ENCODE measurements at places on chromosomes 3 and 15.

- no peak for DNase-seq
Observed at GRCh38 chr3:52314489-52314888, 1.6 kb upstream of the DNAH1 start.

GRCh38 chr3:6448011-6448410 lies 412.9 kb upstream of the GRM7 start:
- DNase-seq: no peak

DNA sequence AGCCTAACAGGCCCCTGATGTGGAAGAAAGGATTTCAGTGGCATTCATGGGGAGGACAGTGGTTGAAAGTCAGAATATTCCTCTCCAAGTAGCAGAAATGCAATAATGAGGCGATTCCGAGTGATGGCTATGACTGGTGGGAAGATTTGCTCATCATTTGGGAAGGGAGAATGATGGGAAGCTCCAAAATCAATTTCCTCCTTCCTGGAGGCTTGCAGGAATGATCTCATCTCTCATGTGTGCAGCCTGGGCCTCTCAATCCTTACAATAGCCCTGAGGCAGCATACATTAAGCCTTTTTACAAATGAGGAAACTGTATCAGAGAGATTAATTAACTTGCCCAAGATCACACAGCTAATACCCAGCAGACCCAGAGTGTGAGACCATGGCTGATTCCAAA lies 58.7 kb downstream of the BOC start:
- no peak for DNase-seq

DNA sequence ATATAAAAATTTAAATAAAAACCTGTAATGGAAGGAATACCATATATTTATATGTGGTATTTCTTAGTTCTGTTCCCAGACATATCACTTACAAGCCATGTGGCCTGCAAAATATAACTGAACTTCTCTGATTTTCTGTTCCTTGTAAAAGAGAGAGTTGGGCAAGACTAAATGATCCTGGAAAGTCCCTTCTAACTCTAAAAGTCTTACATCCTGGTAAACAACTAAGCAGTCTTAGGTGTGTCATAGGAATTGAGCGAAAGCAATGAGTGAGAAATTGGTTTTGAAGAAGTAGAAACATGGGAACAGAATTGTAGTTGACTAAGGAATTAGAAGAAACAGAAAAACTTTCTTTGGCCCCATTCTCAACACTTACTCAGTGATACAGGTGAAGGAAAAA lies 25.3 kb upstream of the IL20RB start:
- no peak for DNase-seq

DNA sequence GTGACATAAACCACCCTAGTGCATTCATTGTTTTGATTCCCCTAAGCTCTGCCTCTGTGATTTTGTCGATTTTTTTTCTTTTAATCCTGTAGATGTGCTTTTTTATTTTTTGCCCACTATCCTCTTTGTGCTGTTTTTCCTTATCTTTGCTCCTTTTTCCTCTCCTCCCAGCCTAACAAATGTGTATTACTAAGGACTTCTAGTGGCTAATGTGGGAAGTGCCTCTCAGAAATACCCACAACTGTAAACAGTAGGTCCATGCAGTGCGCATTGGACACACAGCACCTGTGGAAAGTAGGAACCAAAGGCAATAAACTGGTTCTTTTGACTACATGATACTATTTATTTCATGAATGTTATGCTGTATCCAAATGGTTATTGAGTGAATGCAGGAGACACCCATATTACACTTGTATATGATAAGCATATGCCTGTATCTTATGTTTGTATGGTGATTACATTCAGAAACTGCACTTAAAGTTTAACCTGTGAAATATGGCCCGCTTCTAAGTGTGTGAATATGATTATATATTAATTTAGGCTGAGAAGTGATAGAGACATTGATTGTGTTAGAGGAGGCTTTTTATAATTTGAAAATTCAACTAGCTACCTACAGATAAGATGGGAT lies 147.8 kb downstream of the PLCL2 start:
- no peak for DNase-seq

DNA sequence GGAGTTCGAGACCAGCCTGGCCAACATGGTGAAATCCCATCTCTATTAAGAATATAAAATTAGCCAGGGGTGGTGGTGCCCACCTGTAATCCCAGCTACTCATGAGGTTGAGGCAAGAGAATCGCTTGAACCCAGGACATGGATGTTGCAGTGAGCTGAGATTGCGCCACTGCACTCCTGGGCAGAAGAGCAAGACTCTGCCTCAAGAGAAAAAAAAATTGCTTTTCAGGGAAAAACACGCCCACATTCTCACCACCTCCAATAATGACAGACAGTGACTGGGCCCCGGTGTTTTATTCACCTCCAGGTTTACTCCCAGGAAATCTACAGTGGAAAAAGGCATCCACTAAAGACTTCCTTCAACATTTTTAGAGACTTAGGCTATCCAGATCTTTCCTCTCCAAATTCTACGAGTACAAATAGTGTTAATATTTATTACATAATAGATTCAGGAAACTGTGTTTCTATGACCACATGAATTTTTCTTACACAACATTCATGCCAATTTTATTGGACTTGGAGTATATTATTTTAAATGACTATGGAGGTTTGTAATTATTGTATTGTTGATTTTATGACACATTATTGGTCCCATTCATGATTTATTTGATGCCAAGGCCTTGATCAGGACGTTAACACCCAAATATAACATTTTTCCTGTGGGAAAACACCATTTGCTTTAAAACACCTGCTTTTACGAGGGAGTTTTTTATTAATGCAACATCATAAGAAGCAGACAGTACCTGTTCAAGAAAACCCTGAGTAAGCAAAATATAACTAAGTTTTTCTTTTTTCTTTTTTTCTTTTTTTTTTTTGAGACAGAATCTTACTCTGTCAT lies 26.6 kb downstream of the IGF2BP2 start:
- DNase-seq: no peak

DNA sequence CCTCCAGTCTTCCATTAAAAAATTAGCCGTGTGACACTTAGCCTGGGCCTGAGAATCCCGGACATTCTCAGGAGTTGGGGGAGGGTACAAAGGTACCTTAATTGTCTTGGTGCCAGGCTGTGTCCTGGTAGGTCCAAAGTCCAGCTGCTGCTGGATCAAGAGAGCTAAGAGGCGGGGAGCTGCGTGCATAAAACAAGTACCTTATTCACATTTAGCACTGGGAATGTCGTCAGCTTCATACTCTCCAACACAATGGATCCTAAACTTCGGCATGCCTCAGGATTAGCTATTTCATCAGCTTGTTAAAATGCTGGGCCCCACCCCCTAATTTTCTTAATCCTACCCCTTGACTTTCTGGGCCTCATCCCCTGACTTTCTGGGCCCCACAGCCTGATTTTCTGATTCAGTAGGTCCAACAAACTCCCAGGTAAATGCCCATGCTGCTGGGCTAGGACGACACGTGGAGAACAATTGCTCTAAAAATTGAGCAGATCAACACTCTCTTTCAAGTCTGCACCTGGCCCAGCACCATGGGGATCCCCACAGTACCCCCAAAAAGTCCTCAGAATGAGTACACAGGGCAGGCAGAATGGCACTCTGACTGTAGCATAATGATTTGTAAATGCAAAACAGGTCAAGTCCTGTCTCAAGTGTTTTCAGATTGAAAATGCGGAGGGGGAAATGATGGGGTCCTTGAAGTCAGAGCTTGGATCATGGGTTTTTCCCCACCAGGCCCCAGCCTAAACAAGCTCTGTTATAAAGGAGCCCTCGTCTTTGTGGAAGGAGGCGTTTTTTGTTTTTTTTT lies 5.6 kb upstream of the AEN start:
- DNase-seq: no peak

DNA sequence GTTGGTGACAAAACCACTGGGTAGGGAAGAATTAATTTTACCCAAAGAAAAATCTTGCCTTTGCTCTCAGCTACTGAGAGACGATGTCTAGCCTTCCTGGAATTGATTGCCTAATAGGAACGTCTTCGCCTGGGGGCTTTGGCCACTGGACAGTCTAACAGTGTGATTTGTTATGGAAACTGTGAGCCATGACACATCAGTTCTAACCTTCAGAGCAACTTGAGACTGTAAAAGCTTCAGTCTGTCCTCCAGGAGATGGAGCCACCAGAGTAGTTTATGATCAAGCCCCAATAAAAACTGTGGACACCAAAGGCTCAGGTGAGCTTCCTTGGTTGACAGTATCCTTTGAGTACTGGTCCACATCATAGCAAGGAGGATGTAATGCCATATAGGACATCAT lies 235.8 kb upstream of the TMCO5A start:
- DNase-seq: no peak

- DNase-seq: no peak
Observed at GRCh38 chr3:117926819-117927218, 1107.8 kb downstream of the IGSF11 start.

DNA sequence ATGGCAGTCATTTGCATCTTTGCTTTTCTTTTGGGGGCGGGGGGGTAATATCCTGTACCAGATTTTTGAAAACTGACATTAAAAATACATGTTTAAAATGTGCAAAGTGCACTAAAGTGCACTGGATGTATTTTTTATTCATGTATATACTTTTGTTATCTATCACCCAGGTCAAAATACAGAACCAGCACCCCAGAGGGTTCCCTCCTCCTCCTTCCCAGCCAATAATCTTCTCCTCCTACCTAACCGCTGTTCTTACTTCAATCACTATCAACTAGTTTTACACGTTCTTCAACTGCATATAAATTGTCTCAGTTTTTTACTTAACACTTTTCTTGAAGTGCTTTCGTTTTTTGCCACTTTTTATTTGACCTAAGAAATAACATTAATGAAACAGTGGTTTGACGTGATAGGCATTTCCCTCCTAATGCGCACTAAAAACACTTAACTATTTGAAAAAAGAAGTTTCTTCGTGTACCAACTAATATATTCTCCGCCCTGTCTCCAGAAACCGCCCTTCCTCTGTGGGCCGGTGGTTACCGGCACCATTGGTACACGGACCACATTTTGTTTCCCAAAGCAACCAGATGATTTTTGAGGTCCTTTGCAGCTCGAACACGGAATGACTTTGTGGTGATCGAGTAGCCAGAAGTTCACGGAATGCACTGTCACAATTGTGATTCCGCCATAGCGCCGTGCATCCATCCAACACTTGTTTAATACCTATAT lies 836 bp upstream of the AKAP13 start:
- DNase-seq: no peak

GRCh38 chr3:82129221-82129801 lies 367.9 kb upstream of the GBE1 start:
- DNase-seq: no peak

DNA sequence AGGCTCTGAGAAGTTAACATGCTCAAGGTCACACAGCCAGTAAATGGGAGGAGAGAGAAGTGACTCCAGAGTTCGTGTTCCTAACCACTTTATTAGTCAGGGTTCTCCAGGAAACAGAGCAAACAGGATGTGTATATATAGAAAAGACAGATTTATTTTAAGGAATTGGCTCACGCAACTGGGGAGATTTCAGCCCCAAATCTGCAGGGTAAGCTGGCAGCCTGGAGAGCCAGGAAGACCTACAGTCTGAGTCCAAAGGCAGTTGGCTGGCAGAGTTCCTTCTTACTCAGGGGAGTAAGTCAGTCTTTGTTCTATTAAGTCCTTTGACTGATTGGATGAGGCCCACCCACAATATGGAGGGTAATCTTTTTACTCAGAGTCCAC lies 118.2 kb upstream of the PROK2 start:
- DNase-seq: no peak

All from right kidney (tissue), 9 donors.